B cell (primary cell): ENCODE measurements at places on chromosomes 11 and 22.

GRCh38 chr11:75815345-75816168 lies 547 bp downstream of the UVRAG start:
- DNase-seq, result peak; percentile 75

GRCh38 chr22:40610329-40610850 lies 26.1 kb downstream of the MRTFA start:
- DNase-seq, result no peak

DNA sequence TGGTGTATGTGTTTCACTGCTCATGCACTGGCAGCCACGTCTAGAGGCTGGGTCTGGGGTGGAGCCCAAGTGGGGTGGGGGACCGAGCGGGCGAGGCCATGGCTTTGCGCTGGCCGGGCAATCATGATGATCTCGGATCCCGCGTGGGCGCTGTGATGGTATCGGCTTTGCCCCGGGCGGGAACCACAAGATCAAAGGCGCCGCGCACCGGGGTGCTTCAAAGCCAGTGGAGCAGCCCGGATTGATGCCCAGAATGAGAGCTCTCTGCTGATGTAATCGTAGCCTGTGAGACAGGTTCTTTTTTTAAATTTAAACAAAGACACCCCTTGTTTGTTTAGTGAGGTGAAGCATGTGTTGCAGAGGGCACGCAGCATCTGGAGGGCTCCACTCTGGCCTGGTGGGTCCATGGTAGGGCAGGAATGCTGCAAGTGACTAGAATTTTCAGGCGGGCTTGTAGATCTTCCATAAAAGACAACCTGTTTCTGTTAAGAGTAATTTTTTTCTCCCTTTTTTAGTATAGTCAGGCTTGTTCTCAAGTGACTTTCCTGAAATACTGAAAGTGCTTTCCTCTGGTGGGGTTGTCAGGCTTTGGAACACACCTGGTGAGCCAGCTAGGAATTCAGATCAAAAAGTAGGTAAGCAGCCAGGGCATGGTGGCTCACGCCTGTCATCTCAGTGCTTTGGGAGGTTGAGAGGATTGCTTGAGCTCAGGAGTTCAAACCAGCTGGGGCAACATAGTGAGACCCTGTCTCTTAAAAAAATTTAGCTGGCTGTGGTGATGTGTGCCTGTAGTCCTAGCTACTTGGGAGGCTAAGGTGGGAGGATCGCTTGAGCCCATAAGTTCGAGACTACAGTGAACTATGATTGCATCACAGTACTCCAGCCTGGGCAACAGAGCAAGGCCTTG lies 40.7 kb downstream of the ZNRF3 start:
- DNase-seq, result no peak

DNA sequence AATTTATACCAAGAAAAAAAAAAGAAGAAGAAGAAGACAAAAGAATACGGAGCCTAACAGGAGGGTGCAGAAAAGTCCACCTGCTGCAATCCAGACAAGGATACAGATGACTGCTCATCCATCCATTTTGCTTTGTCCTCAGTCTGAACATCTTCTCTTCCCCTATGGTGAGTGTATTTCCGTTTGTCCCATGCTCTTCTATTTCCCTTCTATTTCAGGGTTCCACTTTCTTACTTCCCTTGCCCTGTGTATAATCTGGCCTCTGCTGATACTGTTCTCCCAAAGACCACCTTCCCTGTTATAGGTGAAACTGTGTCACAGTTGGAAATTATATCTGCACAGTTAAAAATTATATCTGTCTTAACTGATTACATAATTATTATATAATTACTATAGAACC lies 48.7 kb upstream of the USP47 start:
- DNase-seq, result no peak

GRCh38 chr22:19983741-19984140 lies 32.9 kb downstream of the ARVCF start:
- DNase-seq, result no peak

DNA sequence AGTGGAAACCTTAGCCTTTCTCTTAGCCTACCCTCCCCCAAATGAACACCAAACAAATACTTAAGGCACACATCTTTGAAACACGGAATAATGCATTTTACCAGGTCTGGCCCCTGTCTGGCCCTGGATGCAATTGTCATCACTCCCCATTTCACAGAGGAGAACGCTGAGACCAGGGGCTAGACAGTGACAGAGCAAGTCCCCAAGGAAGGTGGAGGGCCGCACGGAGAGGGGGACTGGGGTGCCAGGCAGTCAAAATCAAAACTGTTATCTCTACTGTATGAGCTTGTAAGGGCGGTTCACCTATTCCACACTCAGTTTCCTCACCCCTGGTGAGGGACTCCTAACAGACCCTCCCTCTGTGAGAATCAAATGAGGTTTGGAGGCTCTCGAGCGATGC lies 414.2 kb downstream of the SOX6 start:
- no peak for DNase-seq

- no peak for DNase-seq
These were observed 19.0 kb downstream of the TSKU start for GRCh38 chr11:76802151-76802550.
